GM23248 (cell line): ENCODE measurements at places on chromosomes 2 and 18. TPM values are rescaled to one million over a fixed set of nuclear protein-coding genes. Genes with fewer than 3 reads are reported as not detected.

The KCNG3 gene
- total RNA-seq = not detected in 2 replicates

The SPC25 gene
- total RNA-seq = 3.4 and 3.7 TPM in 2 replicates

The TLX2 gene
- not detected in 2 replicates for total RNA-seq

The PFN4 gene
- not detected in 2 replicates for total RNA-seq

The CLIP4 gene
- 51.2 and 55.2 TPM in 2 replicates for total RNA-seq

The MYO7B gene
- total RNA-seq = under 0.01 TPM in 1 of 2 replicates, not detected in the other
